ENCODE measurements at places on chromosomes 3 and 15.

DNA sequence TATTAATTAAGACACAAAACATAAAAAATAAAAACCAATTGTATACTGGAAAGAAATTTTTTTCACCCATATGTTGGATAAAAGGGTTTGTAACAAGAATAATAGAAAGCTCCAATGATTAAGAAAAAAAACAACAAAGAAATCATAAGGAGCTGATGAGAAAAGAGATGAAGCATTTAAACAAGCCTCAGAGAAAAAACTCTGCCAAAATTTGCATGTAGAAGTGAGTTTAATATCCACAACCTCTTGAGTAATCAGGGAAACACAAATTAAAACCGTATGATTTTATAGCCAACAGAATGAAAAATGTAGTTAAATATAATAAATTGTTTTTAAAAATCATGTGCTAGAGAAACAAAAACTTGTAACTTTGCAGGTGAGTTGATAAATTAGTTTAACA, 192.9 kb downstream of the BCHE start:
- no peak for DNase-seq

DNA sequence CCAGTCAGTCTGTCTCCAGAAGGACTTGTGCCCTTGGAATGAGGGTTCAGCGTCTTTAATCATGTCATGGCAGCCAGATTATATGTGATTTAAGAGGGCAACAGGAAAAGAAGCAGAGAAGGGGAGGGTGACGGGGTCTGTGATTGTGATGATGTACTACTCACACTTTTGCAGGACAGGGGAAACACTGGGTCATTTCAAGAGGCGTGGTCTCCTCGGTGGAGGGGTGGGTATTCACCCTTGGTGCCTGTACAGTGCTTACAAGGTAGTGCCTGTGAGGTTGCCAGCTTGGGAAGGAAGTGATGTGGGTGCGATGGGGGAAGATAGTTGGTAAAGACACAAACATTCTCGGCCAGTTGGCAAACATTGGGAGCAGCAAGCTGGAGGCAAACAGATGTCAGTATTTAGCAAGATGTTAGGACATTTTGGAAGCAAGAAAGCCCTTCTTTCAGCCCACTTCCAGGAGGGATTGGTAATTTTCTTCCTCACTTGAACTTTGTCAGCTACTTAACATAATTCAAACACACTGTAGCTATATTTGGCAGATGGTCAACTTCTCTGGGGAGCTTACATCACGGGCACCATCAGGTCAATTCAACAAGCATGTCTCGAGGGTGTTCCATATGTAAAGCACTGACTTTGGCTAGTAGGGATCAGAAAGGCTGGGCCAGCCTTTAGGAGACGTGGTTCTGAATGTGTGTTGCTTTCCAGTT, 71.4 kb upstream of the ROPN1 start:
- no peak for DNase-seq

DNA sequence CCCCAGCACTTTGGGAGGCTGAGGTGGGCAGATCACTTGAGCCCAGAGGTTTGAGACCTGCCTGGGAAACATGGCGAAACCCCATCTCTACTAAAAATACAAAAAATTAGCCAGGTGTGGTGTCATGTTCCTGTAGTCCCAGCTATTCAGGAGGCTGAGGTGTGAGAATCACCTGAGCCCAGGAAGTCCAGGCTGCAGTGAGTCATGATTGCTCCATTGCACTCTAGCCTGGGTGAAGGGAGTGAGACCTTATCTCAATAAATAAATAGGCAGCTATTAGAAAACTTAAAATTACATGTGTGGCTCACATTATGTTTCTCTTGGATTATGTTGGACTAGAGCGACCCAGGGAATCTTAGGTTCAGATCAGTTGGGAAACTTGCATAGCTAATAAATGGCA, 69.7 kb downstream of the RPLP1 start:
- DNase-seq, result no peak

DNA sequence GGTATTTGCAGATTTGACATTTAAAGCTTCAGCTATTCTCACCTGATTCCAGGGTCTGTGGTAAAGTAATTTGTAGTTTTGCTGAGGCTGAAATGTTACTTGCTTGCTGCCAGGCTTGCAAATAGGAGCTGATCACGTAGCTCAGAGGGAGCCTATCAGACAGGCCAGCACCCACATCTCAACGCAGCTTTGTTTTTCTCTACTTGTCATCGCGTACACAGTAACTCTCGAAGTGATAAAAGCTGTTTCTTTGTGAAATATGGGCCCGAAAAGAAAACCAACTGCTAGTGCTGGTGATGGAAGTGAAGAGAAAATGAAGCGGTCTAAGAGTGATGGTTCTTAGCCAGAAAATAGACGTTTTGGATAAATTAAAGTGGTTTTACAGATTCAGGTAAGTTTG, 23.4 kb downstream of the RAB5A start:
- DNase-seq, result no peak

GRCh38 chr15:42919799-42920518, 619 bp downstream of the TTBK2 start:
- peak; percentile 32 for DNase-seq

DNA sequence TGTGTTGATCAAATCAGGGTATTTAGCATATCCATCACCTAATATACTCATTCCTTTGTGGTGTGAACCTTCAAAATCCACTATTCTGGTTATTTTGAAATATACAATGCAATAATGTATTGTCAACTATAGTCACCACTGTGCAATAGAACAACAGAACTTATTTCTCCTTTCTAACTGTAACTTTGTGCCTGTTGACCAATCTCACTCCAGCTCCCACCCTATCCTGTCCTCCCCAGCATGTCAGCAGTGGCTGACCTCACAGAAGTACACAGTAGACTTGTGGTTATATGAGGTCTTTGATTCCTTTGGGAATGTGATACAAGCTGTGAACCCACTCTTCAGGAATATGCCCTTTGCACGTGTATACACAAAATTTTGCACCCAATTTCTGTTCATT, 64.2 kb downstream of the ECT2 start:
- DNase-seq, result no peak

DNA sequence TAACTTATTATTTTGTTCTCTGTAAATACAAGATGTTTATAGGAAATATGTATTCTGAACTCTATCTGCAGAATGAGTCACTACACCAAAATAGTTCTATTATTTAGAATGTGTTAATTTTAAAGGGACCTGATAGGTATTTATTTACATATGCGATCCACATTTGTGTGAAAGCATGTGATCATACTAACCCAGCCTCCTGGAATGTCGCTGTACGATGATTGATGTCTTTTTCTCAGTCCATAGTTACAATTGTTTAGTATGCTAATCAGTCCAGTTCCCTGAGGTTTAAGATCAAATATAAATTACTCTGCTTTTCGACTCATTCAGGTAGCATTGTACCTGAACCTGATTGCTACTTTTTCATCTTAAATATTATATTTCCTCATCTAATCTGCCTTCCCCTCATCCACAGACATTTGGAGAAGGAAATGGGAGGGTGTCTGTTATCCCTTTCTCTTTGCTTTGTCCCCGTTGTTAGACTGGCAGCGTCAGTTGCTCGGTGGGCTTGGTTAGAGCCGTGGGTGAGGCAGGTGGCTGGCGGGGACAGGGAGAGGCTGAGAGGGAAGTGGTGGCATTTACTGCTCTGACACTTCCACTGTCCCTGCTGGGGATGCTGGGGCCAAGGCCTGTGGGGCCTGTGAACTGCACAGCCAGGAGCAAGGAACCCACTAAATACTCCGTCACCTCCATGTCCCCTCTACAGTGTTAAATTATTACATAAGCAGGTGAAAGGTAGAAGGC, 27.8 kb upstream of the NR2E3 start:
- DNase-seq, result no peak

DNA sequence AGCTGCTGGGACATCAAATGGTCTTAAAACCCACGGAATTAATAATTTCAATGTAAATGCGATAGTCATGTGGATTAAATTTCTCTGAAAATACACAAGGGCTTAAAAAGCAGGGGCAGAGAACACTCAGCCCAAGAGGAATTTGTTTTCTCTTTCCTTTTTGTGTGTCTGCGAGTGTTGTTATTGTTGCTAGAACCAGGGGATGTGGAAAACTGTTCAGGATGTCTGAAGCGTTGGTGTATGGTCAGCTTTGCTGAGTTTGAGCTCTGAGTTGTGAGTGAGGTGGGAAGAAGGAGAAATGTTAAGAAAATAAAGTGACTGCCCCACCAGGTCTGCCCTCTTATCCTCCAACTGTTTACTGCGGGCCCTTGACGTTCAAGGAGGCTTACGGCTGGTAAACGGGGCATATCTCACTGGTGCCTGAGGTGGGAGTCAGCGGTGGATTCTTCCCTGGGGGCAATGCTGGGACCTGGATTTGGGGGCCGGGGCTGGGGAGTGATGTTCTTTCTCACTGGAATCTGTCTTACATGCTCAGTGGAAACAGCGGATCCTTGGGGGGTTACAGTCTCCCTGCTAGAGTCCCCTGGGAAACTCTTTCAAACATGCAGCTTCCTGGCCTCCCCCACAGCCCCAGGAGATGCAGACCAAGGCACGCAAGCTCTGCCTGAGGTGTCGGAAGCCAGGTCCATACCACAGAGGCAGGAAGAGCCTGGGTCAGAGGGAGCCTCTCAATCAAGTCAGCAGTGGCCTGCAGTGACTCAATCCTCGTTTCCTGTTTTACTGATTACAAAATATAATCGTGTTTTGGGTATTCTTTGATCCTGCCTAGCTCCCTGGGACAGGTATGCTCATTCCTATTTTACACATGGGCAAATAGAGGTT, 41.8 kb downstream of the ITGA11 start:
- no peak for DNase-seq

GRCh38 chr3:168485936-168486335, 390.2 kb upstream of the GOLIM4 start:
- DNase-seq, result no peak

- peak; percentile 40 for DNase-seq
Observed at GRCh38 chr15:46091860-46092450, 457.1 kb downstream of the SQOR start.

DNA sequence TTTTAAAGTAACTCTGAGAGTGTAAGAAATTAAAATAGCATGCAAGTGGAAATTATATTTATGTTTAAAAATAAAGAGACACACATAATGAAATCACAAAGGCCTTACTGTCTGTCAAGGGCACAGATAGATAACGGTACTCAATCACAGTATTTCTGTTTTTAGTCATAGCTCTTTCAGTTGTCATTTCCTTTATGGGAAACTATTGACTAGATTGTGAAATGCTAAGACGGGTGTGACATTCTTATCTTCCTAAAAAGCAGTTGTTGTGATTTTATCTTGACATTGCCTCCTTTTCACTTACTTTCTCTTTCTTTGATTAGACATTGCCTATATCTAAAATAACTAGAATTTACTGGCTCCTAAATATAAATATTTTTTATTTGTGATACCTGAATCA, 100.1 kb upstream of the PLSCR5 start:
- DNase-seq, result no peak

DNA sequence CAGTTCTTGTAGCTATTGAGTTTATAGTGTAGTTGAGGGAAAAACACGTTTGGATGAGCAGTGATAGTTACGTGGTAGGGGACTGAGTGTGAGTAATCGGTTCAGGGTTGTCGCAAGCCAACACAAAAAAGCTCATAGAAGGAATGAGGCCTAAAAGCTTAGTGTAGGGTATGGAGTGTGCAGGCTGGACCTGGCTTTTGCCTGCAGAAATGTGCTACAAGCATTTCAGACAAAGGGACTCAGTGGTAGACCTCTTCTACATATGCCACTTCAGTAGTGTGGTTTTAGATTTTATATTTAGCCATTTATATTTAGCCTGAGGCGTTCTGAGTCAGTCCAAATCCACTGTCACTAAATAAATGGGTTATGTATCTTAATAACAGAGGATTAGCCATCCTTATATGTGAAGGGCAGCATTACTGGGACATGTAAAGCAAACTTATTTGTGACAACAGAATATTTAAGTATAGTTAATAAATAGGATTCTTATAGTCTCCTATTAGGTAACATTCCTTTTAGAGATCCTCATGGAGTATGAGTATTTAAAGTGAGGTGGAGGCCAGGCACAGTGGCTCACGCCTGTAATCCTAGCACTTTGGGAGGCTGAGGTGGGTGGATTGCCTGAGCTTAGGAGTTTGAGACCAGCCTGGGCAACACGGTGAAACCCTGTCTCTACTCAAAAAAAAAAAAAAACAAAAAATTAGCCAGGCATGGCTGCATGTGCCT, 21.8 kb downstream of the ATP2C1 start:
- DNase-seq, result no peak

DNA sequence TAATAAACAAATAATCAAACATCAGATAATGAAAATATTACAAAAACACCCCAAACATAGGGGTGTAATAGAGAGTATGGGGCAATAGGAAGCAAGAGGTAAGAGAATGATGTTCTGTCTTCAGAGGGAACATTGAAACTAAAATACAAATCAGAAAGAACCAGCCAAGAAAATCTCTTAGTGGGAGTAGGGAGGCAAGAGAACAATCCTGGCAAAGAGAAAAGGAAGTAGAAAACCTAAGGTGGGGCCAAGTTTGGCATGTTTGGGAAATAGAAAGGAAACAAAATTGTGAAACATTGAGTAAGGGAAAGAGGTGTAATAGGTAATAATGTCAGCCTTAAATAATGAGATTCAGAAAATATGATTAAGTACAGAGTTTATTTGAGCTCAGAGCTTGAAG, 467.1 kb downstream of the RBMS3 start:
- DNase-seq, result no peak

GRCh38 chr3:151230646-151231045, 27.6 kb upstream of the GPR171 start:
- no peak for DNase-seq

- DNase-seq, result peak; percentile 30
Observed at GRCh38 chr15:72193836-72194396, 3.7 kb downstream of the GRAMD2A start.

DNA sequence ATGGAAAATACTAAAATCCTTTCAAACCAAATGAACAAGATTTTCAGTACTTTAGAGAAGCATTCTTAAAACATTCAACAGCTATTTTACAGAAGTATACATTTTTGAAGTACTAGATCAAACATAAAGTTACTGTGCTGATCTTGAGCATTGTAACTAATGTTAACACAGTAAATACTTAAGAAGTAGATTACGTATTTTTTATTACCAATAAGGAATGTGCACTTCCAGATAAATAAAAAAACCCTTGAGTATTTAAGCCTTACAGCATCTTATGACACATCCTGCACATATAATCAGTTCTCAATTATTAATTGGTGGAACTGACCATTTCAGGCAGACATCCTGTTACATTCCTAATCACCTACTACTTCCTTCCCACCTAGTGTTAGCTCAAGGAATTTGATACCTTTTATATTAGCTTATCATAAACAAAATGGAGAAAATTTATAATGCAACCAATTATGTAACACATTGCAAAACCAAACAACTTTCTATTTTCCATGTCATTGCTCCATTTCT, 32.8 kb downstream of the COPS2 start:
- DNase-seq, result no peak

- DNase-seq, result no peak
Observed at GRCh38 chr3:52531860-52532516, 1.7 kb downstream of the NT5DC2 start.

GRCh38 chr3:152760591-152760990, 74.3 kb upstream of the P2RY1 start:
- DNase-seq, result no peak

GRCh38 chr15:63380808-63381282, 801 bp downstream of the CA12 start:
- no peak for DNase-seq

DNA sequence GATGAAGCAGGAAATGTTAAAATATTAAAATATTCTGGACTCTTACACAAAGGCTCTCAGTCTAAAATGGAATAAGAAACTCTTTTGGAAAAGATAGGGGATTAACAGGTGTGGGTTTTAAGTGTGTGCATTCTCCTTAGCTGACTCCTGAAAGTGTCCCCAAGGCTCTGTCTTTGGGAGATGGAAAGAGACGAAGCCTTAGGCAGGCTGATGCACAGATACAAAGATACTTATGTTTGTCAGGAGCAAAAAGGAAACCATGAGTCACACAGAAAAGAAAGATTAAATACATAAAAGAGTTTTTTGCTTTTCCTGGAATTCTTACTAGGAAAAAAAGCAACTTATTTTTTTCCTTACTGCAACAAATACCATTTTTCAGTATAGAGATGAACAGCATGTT, 23.8 kb upstream of the ABI3BP start:
- peak; percentile 26 for DNase-seq
